ENCODE measurements at places on chromosomes 1 and 21.
A peak's percentile ranks its signal among the peaks of the same experiment; 100 is the strongest.

GRCh38 chr1:30273456-30273855 lies 449.9 kb downstream of the MATN1 start:
- no peak for DNase-seq

- DNase-seq: peak; percentile 44
Observed at GRCh38 chr1:67893126-67893495, 59.8 kb upstream of the GNG12 start.

DNA sequence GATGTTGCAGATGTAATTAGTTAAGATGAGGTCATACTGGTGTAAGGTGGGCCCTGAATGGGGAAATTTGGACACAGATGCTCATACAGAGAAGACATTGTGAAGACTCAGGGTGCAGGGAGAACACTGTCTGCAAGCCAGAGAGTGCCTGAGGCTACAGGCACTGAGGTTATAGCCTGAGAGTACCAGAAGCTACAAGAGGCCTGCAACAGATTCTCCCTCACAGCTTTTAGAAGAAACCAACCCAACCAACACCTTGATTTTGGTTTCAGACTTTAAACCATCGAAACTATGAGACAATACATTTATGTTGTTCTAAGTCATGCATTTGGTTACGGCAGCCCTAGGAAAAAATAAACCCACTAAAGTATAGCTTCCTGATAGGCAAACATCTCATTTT lies 321.7 kb upstream of the USP25 start:
- no peak for DNase-seq

DNA sequence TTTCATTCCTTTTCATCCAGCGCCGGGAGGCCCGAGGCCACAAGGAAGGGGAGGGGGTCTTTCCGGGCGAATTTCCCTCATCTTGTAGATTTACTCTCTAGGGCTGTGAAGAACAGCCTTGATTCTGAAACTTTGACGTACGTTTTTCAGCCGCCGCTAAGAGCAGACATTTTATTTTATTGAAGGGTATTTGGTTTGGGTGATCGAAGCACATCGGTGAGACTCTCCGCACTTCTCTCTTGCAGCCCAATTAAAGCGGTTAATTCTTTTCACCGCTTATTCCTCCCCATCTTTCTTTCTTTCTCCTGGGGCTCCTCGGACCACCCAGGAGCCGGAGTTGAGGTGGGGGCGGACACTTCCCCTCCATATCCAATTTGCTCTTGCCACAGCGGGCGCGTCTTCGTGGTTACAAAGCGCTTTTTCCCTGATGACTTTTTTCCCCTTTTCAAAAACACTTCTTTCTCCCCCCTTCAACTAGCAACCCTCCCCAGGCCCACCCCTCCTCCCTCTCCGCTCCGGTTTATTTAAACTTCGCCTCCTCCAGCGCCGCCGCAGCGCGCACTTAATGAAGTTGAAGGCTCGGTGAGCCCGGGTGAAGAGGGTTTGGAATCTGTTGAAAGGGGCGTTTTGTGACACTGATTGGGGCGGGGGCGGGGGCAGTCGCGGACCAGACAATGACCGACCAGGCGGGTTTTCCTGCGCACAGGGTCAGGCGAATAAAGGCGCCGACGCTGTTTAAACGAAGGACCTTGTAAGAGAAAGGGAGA lies 5.9 kb downstream of the FOXD2 start:
- DNase-seq: no peak

GRCh38 chr1:93143136-93143535 lies 37.1 kb downstream of the TMED5 start:
- no peak for DNase-seq

GRCh38 chr1:1833916-1834325 lies 55.7 kb upstream of the NADK start:
- DNase-seq: no peak
